Right ventricle myocardium inferior (tissue), 1 donor: ENCODE measurements at places on chromosomes 4 and X. TPM values are rescaled to one million over a fixed set of nuclear protein-coding genes. Genes with fewer than 3 reads are reported as not detected.

The SSX4 gene
- not detected for total RNA-seq

The CDS1 gene
- 0.68 TPM for total RNA-seq

The RNF175 gene
- total RNA-seq: 0.30 TPM

GRCh38 chr4:113844369-113844768 lies 82.8 kb upstream of the CAMK2D start:
- no peak for DNase-seq

- no peak for DNase-seq
These were observed 9.1 kb downstream of the ZCCHC4 start for GRCh38 chr4:25321703-25322102.

DNA sequence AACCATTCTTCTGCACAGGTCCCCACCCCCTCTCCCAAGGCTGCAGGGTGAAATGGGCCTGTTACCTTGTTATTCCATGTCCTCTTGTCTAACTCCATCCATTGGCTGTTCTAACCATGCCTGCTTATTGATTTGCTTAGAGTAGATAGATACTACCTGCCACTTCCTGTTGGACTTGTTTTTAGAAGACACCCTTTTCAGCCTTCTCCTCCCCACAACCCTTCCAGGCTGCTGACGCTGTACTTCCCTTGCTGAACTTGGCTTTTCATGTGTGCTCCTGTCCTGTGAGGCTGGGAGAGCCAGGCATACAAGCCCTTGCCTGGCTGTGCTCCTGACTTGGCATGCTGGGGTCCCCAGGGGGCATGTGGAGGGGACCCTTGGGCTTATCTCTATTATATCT lies 81.9 kb downstream of the AASDH start:
- no peak for DNase-seq

GRCh38 chr4:82266345-82266744 lies 107.4 kb downstream of the HNRNPD start:
- no peak for DNase-seq

DNA sequence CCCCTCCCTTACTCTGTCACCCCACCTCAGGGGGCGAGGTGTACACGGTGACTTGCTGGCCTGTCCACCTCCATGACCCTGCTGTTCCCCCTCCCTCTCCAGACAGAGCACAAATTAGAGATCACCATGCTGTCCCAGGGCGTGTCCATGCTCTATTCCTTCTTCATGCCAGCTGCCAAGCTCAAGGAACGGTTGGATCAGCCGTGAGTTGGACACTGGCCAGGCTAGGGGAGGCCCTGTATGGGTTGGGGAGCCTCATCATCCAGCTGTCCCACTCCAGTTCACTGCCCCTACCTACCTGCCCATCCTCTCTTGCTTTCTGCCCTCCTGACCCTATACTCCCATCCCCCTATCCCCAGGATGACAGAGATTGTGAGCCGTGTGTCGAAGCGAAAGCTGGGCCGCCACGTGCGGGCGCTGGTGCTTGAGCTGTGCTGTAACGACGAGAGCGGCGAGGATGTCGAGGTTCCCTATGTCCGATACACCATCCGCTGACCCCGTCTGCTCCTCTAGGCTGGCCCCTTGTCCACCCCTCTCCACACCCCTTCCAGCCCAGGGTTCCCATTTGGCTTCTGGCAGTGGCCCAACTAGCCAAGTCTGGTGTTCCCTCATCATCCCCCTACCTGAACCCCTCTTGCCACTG lies 3.9 kb upstream of the CDK16 start:
- DNase-seq: no peak
